H4 (cell line): ENCODE measurements at places on chromosomes 5 and 9.

DNA sequence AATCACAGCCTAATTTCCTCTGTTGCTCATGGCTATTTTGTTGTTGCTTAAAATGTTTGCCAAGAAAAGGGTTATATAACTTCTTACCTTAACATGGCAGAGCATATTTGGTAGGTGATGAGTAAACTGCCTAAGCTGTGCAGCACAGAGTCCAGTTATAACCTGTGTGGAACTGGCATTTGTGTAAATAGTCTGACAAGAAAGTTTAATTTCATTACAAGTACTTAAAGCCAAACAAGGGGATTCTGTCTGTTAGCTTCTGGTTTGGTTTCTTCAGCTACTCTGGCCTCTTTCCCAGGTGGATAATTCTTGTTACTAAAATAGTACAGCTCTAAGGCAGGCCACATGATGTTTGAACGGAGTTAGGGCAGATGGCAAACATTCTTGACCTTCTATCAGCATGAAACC, 72.2 kb downstream of the PTCD2 start:
- DNase-seq, result no peak

DNA sequence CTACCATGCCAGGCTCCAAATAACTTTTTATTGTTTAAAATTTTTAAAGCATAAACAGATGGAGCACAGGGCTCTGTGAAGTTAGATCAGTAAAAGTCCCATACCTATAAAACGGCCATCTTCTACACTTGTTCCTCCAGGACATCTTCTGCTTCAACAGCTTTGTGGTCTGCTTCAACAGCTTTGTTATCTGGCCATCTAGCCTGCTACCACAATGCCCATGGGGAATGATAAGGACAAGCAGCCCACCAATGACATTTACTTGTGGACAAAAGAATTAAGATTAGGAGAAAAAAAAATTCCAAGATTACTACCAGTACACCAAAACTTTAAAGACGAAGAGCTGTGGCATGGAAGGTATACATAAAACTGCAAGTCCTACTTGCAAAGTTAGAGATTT, 2.2 kb upstream of the VPS13A start:
- no peak for DNase-seq

DNA sequence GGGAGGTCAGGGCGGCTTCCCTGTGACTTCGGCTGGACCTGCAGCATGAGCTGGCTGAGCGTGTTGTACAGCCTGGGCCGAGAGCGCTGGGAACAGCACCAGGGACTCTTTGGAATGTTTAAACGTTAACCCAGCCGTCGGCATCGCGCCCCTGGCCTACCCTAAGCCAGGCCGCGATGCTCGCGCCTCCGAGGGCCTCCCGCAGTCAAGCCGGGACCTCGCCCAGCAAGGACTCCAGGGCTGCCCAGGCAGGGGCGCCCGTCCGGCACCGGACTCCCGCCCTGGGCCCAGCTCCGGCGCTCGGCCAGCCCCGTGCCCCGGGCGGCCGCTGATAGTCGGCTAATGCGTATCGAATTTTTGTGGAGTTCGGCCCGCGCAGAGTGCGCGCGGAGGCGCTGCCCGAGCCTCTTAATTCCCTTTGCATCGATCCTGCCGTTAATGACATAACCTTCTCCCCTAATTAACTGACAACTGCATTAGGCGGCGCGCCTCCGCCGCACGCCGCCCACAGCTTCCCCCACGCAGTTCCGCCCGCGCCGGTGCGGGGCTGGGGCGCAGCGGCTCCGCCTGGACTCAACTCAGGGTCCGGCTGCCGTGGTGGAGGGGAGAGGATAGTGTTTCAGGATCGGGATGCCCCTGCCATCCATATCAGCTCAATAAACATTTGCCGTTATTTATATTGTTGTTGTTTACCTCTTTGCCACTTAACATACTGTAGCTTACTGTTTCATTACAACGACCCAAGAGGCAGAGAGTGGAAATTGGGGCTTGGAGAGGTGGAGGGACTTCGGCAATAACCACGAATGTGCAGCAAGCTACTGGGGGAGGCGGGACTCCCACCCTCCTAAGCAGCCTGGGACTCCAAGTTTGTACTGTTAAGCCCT, 28.8 kb upstream of the CDC23 start:
- DNase-seq, result no peak

- DNase-seq, result no peak
These were observed 2.3 kb downstream of the FAM170A start for GRCh38 chr5:119631660-119632059.

- DNase-seq, result no peak
These were observed 3.9 kb downstream of the MCIDAS start for GRCh38 chr5:55222985-55223811.

GRCh38 chr5:179208706-179209358, 136.4 kb downstream of the ADAMTS2 start:
- no peak for DNase-seq
